ENCODE measurements at places on chromosomes 5 and 9. TPM values are rescaled to one million over a fixed set of nuclear protein-coding genes. Genes with fewer than 3 reads are reported as not detected.

The GFRA3 gene
- 0.15 TPM for polyA plus RNA-seq

DNA sequence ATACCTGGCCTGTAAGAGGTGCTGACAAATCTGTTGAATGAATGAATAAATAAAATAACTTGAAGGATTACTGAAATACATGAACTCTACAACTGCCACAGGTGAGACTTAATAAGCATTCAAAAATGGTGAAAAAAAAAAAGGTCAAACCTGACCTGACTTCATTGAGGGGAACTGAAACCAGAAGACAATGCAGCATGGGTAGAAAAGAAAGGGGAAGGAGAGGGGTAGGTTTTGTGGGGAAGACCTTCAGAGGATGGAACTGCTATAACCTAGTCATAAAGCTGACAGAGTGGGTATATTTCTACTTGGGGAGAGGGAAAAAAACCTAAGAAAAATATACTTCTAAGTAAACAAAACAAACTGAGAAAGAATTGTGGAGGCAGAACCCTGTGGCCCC lies 56.6 kb downstream of the RASEF start:
- no peak for DNase-seq

DNA sequence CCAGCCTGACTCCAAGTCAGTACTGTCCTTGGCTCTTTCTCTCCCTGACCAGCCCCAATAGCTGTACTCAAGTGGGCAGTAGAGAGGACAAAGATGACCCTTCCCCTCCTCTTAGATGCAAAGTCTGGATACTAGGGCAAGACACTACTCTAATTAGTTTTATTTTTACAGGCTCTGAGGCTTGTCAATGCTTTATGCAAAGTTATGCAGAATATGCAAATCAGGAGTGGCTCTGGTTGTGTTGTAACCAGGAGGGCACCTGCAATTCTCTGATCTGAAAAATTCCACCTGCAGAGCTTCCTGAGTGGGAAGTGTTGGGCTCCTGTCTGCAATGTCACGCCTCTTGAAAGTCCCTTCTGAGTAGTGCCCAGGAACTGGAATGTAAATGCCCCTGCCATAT lies 201.5 kb downstream of the RGS3 start:
- DNase-seq = no peak

- DNase-seq = no peak
Observed at GRCh38 chr5:54758038-54758437, 227.4 kb downstream of the ESM1 start.

DNA sequence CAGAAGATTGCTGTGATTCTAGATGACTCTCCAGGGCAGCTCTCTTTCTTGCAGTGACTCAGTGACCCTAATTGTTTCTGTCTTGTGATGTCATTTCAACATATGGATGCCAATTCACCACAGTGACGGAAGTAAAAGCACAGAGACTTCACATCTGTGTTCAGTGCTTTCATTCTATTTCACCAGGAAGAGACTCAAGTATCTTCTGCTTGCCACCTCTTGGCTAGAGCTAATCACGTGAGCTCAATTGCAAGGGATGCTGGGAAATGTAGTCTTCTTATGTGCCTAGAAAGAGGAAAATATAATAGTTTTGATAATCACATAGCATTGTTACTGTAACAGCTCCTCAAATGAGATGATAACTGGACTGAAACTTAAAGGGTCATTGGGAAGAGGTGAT lies 453.3 kb upstream of the KLF4 start:
- DNase-seq = no peak

- no peak for DNase-seq
Observed at GRCh38 chr9:70682298-70682697, 267.8 kb upstream of the KLF9 start.

GRCh38 chr5:132686193-132686592 lies 12.4 kb downstream of the IL4 start:
- DNase-seq = no peak

DNA sequence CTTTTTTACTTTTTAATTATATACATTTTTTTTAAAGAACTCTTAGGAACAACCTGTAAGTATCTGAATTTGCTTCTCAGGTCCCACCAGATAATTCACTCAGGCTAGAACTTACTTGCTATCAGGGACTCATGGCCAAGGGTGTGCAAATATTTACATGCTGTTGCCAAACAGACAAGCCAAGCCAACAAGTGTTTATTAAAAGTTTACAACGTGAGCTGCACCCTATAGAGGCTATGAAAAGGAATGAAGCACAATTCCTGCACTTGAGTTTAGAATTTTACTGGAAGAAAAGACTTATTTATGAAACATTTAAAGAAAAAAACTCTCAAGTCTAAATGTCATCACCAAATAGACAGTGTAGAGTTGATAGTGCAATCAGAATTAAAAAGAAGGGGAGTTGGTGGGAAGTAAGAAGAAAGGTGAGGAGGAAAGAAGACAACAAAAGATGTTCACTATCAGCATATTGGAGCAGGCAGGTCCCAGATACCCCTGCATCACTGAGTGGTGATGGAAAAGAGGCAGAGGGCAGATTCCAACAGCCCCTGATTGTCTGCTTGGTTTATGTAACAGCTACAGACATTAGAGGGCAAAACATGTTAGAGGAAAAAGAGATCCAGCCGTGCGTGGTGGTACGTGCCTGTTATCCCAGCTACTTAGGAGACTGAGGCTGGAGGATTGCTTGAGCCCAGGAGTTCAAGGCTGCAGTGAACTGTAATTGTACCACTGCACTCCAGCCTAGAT lies 32.8 kb downstream of the SH3RF2 start:
- DNase-seq = no peak

- DNase-seq = no peak
Observed at GRCh38 chr5:142904416-142904815, 134.2 kb downstream of the ARHGAP26 start.

The LSM11 gene
- polyA plus RNA-seq = 0.95 TPM

The ZNF782 gene
- 1.3 TPM for polyA plus RNA-seq

GRCh38 chr5:159052401-159053011 lies 47.2 kb downstream of the EBF1 start:
- DNase-seq = no peak

The INSYN2B gene
- polyA plus RNA-seq = 9.2 TPM

The FOXD4L6 gene
- 0.05 TPM for polyA plus RNA-seq

The NNT gene
- polyA plus RNA-seq = 29.0 TPM

DNA sequence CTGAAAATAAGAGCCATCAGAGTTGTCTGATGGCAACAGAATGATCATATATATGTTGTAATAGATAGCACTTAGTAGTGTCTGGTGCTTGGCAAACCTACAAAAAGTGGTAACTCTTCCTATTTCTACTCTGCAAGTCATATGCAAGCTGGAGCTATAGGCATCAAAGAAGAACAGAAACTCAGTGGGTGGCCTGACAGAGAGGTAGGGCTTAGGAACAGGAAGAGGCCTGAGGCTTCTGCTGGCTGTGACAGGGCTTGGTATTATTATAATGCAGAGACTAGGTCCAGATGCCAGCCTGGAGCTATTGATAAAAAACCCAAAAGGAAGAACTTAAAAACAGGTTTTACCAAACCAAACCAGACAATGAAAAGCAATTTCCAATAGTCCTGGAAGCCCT lies 4.4 kb upstream of the DIAPH1 start:
- no peak for DNase-seq

- DNase-seq = no peak
Observed at GRCh38 chr5:88503041-88503345, 234.3 kb upstream of the TMEM161B start.

The SLC27A6 gene
- 0.12 TPM for polyA plus RNA-seq

DNA sequence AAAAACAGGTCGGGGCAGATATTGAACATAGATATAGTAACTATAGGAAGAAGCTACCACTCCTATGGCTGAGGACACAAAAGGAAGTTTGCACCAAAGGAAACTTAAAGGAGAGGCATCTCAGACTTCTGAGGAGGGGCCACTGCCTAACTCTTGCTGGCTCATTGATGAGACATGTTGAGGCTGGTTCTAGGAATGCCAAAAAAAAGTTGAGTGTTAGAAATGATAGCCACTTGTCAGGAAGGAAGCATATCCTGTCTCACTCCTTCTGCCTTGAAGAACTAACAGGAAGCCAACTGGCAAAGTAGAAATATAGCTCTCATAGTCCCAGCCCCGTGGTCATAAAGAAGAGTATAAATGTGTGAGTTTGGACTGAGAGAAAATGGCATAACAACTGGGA lies 23.3 kb upstream of the STOM start:
- no peak for DNase-seq

The CTSL gene
- 98.3 TPM for polyA plus RNA-seq

The TEX53 gene
- not detected for polyA plus RNA-seq

The SPAG8 gene
- polyA plus RNA-seq = 1.5 TPM

DNA sequence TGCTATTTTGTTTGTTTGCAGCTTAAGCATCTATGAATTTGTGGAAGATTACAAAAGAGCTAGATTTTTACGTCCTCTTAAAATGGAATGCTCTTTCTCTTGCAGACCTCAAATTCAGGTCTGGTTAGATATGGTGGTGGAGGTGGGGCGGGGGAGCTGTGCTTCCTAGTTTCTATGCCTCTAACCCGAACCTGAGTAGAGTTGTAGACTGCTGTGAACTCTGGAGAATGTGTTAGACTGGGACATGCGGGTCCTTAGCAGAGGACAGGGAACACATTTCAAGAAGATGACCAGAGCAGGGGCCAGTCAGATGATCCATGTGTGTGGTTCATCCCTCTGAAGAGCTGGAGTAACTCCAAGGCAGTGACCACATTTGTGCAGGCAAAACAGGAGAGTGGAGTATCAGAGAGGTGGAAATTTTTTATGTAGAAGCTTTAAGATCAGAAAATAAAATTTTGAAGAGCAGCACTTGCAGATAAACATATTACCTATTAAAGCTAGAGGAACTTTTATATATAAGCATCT lies 154.9 kb downstream of the FAM174A start:
- DNase-seq = no peak

- DNase-seq = no peak
Observed at GRCh38 chr9:99154356-99154755, 49.4 kb downstream of the TGFBR1 start.

The LRRC14B gene
- polyA plus RNA-seq = not detected

The PKD2L2 gene
- polyA plus RNA-seq = 0.11 TPM

GRCh38 chr5:129459450-129459776 lies 685 bp upstream of the ADAMTS19 start:
- peak; percentile 8 for DNase-seq

DNA sequence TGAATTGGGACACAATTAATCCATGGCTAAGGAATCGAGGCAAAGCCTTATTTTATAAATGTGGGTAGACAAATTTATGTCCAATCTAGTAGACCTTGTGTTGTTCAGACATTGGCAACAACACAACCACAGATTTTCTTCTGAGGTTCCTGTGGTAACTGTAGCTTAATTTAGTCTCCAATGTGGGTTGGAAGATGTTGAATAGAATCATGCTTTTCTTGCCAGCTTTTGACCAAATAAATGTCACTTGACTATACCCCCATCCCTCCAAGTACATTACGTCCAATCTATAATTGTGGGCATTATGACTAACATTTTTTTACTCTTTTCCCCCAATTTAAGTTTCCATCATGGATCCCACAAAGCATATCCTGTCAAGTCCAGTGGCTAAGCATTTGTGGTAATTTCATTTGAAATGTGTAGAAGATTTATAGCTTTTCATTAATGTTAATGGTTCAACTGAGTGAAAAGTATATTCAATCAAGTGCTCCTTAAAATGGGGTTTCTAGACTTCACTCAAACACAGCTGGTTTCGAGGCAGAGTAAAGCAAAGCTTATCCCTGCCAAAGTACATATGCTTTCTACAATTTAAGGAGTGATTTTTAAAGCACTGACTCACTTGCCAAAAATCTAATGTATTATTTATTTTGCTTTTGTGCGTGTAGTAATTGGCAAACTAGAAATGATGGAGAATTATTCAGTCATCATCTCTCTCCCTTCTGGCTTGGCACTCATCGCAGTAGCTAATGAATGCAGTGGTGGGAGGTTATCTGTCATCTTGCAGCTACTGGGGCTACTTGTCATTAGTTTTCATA lies 141.8 kb downstream of the FAM174A start:
- no peak for DNase-seq

GRCh38 chr5:139696894-139697658 lies 48.9 kb downstream of the CXXC5 start:
- DNase-seq = peak; percentile 82

The NMUR2 gene
- polyA plus RNA-seq = not detected

The DOCK8 gene
- polyA plus RNA-seq = not detected

- DNase-seq = no peak
Observed at GRCh38 chr9:3873818-3874217, 348.0 kb upstream of the RFX3 start.

DNA sequence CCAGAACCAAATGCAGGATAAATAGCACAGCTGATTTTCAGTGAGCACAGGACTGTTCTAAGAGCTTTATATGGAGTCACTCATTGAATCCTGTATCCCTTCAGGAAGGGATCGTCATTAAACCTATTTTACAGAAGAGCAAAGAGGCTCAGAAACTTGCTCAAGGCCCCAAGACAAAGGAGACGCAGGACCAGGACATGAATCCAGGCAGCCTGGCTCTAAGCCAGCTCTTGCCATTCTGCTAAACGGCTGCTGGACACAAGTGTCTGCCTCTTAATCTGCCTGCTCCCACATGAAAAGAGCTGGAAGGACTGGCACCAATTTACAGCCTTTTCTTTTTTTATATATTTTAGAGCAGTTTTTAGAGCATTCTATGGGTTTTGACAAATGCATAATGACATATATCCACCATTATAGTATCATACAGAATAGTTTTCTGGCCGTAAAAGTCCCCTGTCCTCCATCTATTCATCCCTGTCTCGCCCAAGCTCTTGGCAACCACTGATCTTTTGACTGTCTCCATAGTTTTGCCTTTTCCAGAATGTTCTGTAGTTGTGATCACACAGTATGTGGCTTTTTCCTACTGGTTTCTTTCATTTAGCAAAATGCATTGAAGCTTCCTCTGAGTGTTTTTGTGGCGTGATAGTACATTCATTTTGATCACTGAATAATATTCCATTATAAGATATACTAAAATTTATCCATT lies 37.5 kb downstream of the RETREG1 start:
- peak; percentile 41 for DNase-seq

The ECM2 gene
- 0.20 TPM for polyA plus RNA-seq

- no peak for DNase-seq
Observed at GRCh38 chr5:158832731-158833130, 267.0 kb downstream of the EBF1 start.

The PRDM9 gene
- not detected for polyA plus RNA-seq

The PAM gene
- 507 TPM for polyA plus RNA-seq

The FOXD4L5 gene
- 0.05 TPM for polyA plus RNA-seq

GRCh38 chr9:37968228-37968701 lies 64.3 kb upstream of the SLC25A51 start:
- DNase-seq = no peak

DNA sequence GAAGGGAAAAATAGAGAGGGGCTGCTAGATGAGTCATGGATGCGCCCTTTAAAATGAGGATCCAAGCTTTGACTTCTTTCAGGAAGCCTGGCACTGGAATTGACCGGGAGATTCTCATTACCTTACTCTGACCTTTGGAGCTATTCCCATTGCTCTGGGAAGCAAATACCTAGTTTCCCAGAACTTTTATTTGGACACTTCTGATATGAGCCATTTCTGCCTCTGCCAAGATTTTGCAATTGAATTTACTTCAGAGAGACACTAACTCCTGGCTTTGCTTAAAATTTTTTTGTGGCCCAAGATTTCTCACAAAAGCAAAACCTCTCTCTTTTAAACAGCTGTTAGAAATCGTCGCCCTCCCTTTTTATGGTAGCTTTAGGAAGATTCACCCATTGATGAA lies 15.7 kb upstream of the AGXT2 start:
- no peak for DNase-seq
